ENCODE measurements at places on chromosomes 6 and 20.
A peak's percentile ranks its signal among the peaks of the same experiment; 100 is the strongest.

DNA sequence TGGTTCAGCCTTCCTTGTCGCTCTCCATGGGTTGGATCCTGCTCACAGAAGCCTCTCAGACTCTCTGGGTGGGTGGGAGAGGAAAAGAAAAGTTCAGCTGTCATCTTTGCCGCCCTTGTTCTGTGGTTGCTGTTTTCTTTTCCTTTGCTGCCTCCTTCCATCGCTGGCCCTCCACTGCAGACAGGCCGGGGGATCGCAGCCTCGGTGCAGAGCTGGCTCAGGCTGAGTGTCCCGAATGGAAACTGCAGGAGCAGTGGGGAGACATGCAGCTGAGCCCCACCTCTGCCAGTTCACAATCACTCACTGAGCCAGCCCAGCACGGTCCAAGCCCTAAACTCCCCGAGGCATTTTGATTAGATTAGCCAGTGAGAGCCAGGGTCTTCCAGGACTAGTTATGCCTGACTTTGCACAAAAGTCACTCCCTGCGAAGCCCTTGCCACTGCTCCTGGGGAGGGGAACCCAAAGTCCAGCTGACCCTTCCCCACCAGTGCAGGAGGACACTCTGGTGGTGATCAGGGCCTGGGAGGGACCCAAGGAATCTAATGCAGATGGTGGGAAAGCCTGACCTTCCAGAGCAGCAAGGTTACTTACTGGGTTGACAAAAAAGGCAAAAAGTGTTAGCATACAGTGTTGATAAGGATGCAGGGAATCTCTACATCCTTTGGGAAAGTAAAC is 14.0 kb downstream of the NRN1 start:
- no peak for DNase-seq

GRCh38 chr6:112037783-112038216 is 16.1 kb upstream of the CCN6 start:
- no peak for DNase-seq

GRCh38 chr6:159759645-159760044 is 2.2 kb upstream of the ACAT2 start:
- DNase-seq, result no peak

DNA sequence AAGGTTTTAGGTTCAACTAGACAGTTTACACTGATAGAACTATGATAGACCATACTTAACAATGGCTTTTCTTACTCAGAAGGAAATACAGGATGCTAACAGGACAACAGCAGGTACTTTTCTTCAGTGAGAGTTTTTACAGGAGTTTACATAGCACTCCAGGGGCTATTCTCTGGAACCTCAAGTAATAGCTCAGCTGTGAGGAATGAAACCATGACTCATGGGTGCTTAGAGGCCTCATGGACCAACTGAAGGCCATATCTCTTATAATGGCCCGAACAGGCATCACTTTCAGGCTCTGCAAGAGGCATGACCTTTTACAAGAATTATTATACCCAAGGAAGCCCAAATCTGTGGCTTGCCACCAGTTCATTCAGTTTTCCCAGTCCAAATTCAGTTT is 31.8 kb downstream of the TREML1 start:
- DNase-seq, result no peak

DNA sequence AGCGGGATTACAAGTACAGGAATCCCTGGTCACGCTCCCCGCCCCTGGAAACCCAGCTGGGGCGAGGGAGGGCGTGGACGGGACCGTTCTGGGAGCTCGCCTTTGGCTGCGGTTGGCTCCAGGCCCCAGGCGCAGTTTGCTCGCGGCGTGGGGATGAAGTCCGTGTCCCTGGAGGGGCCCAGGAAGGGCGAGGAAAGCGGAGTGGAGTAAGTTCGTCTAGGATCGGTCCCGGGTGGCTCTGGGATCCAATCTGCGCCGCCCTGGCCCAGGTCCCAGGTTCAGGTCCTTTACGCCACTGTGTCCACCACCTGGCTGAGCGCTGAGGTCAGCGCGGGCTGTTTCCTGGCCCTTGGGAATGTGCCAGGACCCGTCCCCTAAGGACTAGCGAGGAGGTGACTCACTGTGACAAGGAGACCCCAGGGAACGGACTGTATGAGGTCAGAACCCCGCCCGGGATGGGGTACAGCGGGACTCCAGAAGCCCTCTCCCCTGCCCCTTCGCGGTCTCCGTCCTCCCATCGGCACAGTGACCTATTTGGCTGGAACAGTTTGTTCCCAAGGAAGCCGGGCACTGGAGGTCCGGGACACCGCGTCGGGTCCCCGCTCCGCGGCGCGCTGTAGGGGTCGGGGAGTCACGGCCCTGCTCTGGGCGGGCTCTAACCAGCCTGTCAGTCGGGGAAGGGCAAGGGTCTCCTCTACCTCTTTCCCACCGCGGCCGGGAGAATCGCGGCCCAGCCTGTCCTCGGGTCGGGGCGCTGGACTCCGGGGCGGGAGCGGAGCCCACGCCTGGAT is 724 bp downstream of the CDKN1A start:
- no peak for DNase-seq

GRCh38 chr6:74551896-74552295 is 654.0 kb downstream of the COL12A1 start:
- DNase-seq, result no peak

GRCh38 chr6:98467091-98467490 is 367.3 kb upstream of the POU3F2 start:
- no peak for DNase-seq

DNA sequence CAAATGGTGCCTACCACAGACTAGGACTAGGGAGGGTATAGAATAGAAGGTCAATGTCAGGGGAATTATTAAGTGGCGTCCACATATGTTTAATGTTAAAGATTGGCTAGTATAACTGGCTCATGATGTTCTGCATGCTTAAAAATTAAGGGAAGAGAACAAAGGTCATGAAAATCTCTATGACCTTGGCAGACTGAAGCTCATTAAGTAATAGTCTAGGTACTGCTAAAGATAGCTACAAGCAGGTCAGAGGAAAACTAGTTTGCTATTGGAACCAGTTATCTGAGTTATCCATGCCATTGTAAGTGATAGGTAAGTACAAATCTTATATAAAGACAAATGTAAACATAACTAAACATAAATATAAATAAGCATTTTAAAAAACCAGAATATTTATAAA is 32.9 kb upstream of the PRSS35 start:
- no peak for DNase-seq

- no peak for DNase-seq
These were observed 111.6 kb upstream of the ADTRP start for GRCh38 chr6:11890209-11890608.

GRCh38 chr20:4371623-4372251 is 350.0 kb upstream of the PRND start:
- DNase-seq, result peak; percentile 4

- peak; percentile 70 for DNase-seq
These were observed at the start of gene RBM38 for GRCh38 chr20:57390604-57391438. RBM38 (plus strand) TSS chr20:57391396; CDS start chr20:57391582, 186 bp downstream.

GRCh38 chr20:52936351-52937340 is 35.5 kb upstream of the TSHZ2 start:
- DNase-seq, result no peak

- peak; percentile 46 for DNase-seq
These were observed 807 bp downstream of the LKAAEAR1 start for GRCh38 chr20:64083378-64083803.

DNA sequence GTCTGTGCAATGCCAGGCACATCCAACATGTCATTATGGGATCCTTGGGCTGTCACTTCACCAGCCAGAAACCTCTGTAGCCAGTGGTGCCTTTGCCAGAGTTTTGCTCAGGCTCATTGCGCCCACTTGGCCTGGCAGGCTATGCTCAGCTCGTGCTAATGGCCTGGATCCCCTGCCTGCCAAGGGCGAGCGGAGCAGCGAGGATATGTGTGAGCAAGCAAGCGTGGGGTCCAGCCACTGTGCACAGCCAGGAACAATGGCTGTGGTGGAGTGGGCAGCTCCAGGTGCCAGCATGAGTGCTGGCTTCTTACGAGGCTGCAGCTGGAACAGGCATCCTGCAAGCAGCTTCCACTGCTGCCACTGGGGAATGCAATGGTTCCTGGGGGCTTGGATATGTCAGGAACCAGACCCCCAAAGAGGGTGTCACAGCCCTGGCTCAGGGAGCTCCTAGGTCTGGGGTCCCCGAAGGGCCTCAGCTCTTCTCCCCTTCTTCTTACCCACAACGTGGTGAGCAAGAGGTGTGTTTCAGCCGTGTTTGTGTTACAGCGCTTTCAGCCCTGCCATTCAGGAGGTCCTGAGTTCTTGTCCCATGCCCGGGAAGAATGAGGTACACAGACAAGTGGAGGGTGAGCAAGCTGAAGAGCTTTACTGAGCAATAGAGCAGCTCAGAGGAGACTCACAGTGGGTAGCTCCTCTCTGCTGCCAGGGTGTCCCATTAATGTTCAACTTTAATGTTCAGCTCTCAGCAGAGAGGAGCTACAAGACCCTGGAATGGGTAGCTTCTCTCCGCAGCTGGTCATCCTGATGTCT is 22.3 kb upstream of the TOP1 start:
- DNase-seq, result no peak

GRCh38 chr6:34236131-34236442 is 586 bp upstream of the HMGA1 start:
- DNase-seq, result peak; percentile 80

DNA sequence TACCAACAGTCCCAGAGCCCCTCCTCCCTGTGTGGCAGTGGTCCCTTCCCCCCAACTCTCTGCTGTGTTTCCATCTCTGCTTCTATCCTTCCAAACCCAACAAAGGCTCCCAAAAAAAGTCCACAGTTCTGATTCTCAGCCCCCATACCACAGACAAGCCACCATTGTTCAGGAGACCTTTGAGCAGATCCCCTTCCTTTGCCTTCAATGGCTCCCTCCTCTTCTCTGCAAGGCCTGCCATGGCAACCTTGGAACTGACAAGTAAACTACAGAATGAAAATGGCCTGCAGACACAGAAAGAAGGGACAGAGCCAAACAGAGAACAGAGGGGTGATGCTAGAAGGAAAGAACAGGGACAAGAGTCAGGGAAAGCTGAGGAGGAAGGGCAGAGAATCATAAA is 23.2 kb downstream of the OR2H2 start:
- no peak for DNase-seq

DNA sequence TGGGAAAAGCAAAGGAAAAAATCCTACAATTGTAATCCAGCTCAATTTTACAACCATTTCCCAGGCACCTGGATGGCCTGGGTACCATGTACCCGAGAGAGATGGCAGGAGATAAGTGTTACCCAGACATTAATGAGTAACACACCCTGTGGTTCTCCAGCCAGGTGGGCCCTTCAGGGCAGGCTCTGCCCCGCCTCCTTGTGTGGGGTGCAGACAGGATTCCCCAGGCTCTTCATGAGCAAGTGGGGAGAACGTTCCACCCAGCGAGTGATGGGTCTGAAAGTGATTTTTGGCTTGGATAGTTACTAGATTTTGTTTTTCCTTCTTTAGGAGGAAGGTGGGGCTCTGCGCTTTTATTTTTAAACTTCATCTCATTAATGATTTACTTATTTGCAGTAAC is 243.9 kb downstream of the TAF4 start:
- DNase-seq, result no peak

- DNase-seq, result peak; percentile 62
These were observed 28.2 kb downstream of the TBC1D32 start for GRCh38 chr6:121305957-121306607.

All from hematopoietic multipotent progenitor cell treated with erythropoietin and hydrocortisone succinate and interleukin-3 and kit ligand, for 8 days (in vitro differentiated cells).